Astrocyte of the hippocampus (primary cell): ENCODE measurements at places on chromosomes 11 and 22.

DNA sequence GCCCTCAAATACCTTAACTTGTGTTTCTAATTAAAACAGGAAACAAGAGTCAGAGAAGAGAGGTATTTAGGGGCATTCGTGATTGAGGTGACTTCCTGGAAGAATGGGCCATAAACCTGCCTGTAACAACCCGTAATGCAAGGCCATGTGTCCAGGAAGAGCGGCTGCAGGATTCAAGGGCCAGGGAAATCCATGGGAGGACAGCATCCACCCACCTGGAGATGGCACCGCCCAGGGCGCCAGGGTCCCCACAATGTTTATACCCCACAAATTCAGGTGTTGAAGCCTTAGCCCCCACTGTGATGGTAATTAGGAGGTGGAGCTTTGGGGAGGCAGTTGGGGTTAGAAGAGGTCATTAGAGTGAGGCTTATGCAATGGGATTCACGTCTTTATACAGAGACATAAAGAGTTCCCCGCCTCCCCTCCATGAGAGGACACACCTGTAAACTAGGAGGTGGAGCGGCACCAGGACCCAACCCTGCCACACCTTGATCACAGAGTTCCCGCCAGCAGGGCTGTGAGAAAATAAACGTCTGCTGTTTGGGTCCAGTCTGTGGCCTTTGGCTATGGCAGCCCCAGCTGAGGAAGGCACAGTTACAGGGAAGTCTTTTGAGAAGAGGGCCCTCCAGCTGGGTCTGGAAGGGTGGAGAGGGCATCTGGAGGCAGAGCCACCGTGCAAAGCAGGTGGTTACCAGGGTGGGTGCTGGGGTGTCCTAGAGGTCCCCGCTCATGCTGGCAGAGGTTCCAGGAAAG, 1394.3 kb downstream of the TBC1D22A start:
- no peak for DNase-seq

DNA sequence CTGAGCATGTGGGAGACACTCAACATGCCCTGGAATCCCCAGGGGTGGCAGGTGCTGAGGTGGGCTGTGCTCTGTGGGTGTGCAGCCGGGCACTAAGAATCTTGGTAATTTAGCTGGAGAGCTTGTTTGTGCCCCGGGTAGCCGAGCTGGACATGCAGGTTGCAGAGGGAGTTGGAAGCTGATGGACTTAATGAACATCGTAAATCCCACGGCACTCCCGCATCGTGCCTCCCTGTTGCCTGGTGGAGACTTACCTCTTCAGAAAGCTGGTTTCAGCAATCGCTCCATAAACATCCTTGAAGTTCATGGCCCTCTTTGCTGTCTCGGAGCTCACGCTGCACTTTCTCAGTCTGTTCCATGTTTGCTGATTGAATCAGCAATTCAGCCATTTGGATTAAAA, 29.9 kb downstream of the RPS6KA4 start:
- DNase-seq, result no peak

GRCh38 chr11:77506857-77507256, 33.0 kb upstream of the PAK1 start:
- DNase-seq, result peak; percentile 31

GRCh38 chr11:89321401-89321800, 143.7 kb downstream of the TYR start:
- DNase-seq, result no peak

DNA sequence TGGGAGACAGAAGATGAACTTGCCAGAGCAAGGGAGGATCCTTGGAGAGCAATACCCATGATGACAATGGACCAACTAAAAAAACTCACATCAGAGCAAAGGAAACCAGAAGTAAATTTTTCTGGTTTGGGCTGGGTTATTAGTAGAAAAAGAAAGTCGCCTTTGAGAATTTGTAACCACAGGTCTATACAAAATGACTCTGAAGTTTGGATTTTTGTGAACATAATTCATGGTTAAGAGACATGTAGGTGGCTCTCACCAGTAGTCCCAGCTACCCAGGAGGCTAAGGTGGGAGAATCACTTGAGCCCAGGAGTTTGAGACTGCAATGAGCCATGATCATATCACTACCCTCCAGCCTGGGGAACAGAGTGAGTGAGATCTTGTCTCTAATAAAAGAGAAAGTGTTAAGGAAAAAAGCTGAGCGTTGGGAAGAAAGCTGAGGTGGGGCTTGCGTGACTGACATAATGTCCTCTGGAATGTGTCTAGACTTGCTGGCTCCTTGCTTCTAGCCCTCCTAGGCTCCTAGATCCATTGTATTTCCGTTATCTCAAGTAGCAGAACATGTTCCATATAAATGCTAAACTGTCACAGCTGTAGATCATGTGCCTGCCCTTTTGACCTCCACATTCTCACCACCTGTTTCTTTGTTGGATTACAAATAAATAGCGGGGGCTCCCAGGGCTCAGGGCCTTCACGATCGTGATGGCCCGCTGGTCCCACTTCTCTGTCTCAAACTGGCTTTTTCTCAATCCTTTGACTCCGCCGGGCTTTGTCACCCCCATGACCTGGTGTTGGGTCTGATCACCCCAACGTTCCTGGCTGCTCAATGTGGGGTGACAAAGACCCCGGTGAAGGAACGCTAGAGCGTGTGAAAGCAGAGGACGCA, 56.2 kb upstream of the SC5D start:
- peak; percentile 57 for DNase-seq

DNA sequence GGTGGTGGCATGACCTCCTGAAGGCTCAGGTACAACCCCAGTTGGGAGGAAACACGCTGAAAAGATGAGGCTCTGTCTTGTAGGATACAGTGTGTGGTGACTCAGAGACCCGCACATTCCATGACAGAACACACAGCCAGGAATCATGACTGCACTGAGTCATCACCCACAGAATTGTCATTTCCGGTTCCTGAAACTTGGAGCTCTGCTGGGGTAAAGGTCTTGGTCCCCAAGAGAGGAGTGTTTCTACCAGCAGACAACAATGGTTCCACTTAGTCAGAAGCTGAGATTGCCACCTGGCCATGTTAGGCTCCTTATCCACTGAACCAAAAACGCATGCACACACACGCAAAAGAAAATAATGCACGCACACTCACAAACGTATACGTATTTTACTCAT, 31.5 kb upstream of the CYB5R3 start:
- DNase-seq, result peak; percentile 78
